CD4-positive, CD25-positive, alpha-beta regulatory T cell (primary cell): ENCODE measurements at places on chromosomes 3 and 15. TPM values are rescaled to one million over a fixed set of nuclear protein-coding genes. Genes with fewer than 3 reads are reported as not detected.

The NR1D2 gene
- total RNA-seq, result 113 TPM

The SFMBT1 gene
- total RNA-seq, result 31.4 TPM

The ARPP19 gene
- total RNA-seq, result 143 TPM

The TGM5 gene
- not detected for total RNA-seq

The CSPG5 gene
- total RNA-seq, result not detected

The CSTA gene
- not detected for total RNA-seq

The TF gene
- 0.52 TPM for total RNA-seq

The CCDC50 gene
- 10.3 TPM for total RNA-seq

The STAC gene
- 0.62 TPM for total RNA-seq

The SRGAP3 gene
- 8.1 TPM for total RNA-seq

The EBLN2 gene
- 20.8 TPM for total RNA-seq

The MKRN2OS gene
- total RNA-seq, result not detected

The PLCH1 gene
- 0.12 TPM for total RNA-seq

The C3orf22 gene
- not detected for total RNA-seq

The DNAJC13 gene
- 29.4 TPM for total RNA-seq

The RETNLB gene
- total RNA-seq, result not detected
